ENCODE measurements at places on chromosomes 16 and 17.

DNA sequence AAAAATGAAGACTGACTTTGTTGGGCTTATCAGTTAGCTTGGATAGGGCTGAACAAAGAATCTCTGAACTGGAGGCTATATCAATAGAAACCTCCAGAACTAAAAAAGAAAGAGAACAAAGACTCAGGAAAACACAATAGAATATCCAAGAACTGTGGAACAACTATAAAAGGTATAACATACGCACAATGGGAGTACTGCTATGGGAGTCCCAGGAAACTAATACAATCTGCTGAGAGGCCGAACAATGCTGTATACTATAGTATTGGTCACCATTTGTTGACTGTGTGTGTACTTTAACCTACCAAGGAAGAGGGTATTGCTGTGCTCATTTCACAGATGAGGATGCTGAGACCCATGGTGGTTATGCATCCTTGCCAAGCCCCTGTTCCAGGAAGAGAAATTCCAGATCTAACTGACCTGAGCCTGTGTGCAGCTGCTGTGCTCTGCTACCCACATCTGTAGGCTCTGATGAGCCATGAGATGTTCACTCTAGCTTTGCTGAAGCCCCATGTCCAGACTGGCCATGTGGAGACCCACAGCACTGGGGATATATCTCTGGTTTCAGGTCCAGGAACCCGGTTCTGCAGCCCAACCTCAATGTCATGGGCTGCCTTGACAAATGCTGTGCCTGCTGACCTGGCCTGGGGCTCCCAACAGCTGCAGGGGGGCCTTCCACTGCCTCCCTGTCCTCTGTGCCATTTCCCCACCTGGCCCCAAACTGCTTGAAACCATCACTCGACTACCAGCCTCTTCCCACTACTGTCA, 254.3 kb upstream of the TNRC6C start:
- DNase-seq: no peak

- no peak for DNase-seq
These were observed 348.3 kb downstream of the C16orf95 start for GRCh38 chr16:86968866-86969265.

DNA sequence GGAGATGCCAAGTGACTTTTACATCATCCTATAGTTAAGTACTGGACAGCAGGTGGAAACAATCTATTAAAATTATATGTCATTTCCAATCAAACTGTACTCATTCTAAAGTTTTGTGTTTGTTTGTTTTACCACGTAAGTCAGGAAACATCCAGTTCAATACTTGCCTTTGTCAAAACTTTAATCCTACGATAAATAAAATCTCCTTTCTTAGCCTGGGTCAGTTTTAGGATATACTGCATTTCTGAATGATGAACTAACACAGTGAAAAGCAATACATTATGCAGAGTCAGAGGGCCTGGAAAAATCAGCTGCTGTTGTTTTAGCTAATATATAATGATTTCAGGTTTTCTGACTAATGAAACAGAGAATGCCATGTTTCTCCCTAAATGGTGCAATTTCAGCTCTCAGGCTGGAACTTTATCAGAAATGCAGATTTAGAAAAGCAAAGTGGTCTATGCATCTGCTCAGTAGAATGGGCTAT, 756.4 kb downstream of the CDH11 start:
- no peak for DNase-seq

- DNase-seq: no peak
These were observed 414.4 kb downstream of the UTP18 start for GRCh38 chr17:51674579-51675255.

DNA sequence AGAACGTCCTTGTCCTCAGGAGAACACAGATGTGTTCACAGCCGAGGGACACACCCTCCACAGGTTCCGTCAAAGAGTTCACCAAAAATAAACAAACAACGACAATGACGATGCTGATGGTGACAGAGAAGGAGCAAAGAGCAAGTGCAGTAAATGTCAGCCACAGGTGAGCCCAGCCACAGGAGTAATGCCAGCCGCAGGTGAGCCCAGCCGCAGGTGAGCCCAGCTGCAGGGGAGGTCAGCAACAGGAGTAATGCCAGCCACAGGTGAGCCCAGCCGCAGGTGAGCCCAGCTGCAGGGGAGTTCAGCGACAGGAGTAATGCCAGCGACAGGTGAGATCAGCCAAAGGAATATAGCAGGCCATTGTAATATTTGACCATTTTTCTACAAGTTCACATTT, 315.2 kb downstream of the FOXL1 start:
- no peak for DNase-seq

- no peak for DNase-seq
These were observed 114.0 kb downstream of the C16orf95 start for GRCh38 chr16:87203060-87203656.

DNA sequence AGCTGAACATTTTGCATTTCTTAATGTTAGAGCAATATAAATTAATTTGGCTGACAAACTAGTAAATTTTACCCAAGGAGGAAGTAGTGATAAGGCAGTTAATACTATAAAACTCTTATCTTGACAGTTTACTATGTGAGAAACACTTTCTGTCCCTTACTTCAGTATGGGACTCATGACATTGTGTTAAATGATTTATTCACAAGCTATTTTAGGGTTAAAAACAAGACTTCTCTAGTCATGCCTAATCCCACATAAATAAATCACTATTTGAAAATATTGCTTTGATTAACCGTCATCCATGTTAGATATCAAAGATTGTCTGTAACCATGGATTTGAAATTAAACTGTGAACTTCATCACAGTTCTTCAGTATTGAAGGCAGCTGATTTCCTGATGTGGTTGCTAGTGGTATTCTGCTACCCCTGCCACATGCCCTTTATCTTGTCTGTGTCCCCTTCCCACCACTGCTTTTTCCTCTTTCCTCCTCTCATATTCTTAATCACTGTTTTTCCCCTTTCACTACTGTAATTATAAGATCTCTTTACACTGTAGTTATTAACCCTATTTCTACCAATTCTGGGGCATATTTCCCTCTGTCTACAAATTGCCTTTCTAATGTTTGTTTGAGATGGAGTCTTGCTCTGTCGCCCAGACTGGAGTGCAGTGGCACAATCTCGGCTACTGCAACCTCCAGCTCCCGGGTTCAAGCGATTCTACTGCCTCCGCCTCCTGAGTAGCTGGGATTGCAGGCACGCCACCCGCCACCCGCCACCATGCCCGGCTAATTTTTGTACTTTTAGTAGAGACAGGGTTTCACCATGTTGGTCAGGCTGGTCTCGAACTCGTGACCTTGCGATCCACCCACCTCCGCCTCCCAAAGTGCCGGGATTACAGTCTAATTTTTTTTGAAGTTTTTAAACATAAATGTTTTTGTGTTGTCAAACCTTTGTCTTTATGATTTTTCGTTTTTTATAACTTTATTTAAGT, 95.6 kb downstream of the STXBP4 start:
- no peak for DNase-seq

- peak; percentile 56 for DNase-seq
These were observed 44.1 kb upstream of the SEC14L1 start for GRCh38 chr17:77096570-77097214.

DNA sequence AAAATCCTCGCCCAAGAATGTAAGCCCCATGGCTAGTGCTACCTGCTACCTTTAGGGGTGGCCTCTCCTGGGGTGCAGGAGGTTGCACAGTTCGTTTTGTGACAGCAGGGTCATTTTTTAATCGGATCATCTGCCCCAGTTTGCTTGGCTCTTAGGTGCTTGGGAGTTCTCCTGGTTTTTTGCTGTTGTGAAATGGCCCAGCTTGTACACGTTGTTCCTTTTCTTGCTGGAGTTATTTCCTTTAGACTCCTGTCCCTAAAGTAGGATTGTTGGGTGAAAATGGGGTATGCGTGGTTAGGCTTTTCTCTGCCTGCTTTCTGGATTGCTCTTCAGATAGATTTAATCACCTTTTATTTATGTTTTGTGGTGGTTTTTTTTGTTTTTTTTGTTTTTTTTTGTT, 25.8 kb downstream of the ABCC1 start:
- no peak for DNase-seq

DNA sequence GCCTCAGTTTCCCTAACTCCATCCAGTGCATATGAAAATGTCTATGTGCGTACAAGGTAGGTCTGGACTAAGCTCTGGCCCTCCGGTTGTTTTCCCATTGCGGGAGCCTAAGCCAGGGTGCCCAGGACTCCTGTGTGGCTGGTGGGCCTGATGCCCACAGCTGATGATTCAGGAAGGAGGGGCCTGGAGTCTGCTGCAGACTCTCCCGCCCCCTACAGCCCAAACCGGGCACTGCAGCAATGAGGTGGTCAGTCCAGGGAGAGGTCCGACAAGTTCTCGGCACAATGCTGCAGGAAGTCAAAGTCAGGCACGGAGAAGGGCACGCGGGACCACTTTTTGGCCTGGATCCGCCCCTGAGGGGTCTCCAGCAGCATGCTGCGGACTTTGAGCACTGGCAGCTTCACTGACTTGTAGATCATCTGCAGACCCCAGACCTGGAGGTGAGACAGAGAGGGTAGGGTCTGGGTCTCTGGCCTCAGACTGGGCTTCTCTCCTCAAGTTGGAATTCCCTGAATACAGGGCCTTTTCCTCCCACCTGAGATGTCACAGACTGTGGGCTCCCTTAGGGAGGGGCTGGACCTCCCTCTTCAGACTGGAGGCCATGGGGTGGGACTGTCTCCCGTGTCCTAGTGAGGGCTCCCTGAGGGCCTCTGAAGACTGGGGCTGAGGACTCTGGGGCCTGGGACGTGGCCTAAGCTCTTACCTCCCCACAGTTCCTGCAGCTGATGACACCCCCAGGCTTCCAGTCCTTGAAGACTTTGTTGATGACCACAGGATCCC, 3.4 kb upstream of the ZNF385C start:
- peak; percentile 46 for DNase-seq

DNA sequence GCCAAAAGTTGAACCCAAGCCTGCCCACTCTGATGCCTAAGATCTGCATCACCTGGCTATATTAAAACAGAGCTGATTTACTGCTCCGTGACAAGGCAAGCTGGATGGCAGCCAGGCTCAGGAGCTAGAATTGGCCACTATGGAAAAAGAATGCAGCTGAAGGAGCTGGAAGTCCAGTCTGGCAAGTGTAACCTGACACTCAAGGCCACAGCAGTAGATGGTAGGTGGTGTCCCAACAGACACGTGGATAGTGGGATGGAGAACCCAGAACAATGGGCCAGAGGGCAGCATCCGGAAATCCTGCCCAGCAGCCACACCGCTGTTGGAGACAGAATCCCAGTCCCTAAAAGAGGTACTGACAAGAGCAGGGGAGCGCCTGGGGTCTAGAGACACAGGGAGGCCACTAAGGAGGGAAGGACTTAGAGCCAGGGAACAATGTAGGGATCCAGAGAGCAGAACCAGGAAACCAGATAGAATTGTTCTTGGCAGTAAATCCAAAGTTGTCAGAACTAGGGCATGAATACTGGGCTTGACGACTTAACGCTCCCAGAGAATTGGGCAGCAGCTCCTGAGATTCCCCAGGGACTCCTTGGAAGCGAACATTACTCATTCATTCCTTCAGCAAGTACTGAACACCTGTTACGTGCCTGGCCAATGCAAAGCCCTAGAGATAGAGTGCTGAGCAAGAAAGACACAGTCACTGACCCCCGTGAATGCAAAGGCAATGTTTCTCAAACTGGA, 85.7 kb downstream of the CDYL2 start:
- no peak for DNase-seq

DNA sequence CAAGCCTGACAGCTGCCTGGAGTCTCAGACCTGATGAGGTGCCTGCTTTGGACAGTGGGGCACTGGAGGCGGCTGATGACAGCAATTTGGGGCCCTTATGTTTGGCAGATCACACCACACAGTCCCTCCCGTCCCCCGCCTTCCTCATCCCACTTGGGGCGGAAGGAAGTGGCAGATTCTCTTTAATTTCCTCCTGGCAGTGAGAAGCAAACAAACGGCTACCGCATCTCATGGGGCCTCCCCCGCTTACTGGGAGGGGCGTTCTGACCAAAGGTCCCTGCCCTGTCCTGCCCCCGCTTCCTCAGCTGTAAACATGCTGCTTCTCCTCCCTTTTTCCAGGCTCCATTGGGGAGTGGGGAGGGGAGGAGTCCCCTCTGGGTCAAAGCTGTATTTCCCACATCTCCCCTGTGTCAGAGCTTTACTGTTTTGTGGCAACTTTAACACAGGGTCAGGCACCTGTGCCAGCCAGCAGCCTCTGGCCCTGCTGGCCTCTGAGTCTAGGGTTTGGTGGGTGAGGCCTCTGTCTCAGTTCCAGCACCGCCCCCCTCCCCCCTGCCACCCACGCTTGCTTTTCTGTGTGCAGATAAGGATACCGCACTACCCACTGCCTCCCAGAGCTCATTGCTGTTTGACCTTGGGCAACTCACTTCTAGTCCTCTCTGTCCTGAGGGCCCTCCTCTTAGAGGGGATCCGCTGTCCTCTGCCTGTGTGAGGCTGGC, 5.4 kb upstream of the NFATC3 start:
- peak; percentile 65 for DNase-seq

DNA sequence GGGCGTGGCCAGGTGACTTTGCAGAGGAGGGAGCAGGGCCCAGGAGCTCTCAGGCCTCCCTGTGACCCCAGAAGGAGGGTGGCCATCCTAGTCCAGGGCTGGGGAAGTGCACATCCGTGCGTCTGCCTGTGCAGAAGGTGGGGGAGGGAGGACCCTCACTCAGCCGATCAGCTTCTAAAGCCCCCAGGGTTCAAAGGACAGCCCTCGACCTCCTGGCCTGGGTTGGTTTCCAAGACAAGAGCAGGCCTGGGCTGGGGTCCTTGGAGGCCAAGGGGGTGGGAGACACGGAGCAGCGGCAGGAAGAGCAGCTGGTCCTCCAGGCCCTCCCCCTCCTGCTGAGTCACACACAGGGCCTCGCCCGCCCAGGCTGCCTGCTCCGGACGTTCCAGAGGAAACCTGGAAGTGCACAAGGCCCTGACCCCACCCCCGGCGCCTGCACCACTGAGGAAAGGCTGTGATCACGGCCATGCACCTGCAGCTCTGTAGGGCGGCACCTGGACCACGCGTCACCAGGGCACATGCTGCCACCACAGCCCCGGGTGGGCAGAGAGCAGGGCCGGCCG, 67.1 kb upstream of the ZNF469 start:
- DNase-seq: no peak

- DNase-seq: peak; percentile 48
These were observed 27.9 kb downstream of the MBTPS1 start for GRCh38 chr16:84088695-84089395.

DNA sequence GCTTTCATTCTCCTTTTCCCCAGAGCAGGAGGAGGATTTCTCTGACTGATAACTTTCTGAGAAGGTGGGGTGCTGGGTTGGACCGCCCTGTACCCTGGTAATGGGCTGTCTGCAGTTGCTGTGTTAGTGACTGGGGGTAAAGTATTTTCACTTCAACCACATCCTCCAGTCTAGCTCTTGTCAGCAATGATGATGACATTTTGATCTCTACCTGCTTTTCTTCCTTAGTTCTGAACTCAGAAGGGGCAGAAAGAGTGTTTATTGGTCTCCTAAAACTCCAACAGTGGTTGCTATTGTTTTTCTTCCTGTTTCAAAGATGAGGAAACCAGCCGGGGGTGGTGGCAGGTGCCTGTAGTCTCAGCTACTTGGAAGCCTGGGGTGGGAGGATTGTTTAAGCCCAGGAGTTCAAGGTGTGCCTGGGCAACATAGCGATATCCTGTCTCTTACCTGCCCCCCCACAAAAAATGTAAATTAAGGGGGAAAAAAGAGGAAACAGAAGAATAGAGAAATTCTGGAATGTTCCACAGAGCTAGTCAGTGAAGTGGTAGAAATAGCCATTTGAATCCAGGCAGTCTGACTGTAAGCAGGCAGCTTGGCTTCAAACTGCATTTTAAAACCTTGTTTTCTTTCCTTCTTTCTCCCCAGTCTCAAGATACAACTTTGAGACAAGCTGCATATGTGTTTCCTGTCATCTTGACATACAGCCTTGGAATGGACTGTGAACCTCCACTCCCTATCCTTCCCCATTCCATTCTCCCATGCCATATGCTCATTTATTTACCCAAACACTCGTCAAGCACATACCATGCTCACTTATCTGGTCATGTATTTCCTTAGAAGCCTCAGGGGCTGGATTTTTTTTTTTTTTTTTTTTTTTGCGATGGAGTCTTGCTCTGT, 3.3 kb upstream of the N4BP1 start:
- DNase-seq: peak; percentile 70

Measured in naive thymus-derived CD8-positive, alpha-beta T cell (primary cell).